ENCODE measurements at places on chromosomes 1 and 21.

- no peak for DNase-seq
Measured at GRCh38 chr1:54800899-54801759, at the start of gene TTC22. Gene TTC22, minus strand, starts transcription at chr1:54801323. Its CDS starts 160 bp downstream, at chr1:54801163.

GRCh38 chr1:110875216-110875731, 2.3 kb downstream of the CD53 start:
- no peak for DNase-seq

- DNase-seq = no peak
Measured at GRCh38 chr1:199472018-199472417, 555.5 kb upstream of the NR5A2 start.

DNA sequence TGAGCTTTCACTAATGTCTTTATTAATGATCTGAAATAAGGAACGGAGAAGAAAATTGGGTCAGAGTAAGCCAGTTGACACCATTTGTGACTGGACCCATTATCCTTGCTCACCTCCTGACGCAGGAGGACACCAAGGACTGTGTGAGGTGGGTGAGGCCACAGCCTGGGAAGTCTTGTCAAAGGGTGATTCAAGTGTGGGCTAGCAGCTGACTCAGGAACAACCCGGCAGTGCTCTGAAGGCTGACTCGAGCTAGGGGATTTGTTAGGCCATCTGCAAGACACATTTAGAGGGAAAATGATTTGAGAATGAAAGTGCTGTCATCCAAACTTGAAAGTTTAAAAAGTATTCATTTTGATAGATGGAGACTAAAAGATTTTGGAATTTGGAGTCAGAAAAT, 21.2 kb downstream of the PRRX1 start:
- DNase-seq = no peak

- DNase-seq = no peak
Measured at GRCh38 chr1:30672661-30673060, 50.7 kb downstream of the MATN1 start.

All from fibroblast of skin of left quadriceps (primary cell).